SJSA1 (cell line): ENCODE measurements at places on chromosomes 7 and 10. TPM values are rescaled to one million over a fixed set of nuclear protein-coding genes. Genes with fewer than 3 reads are reported as not detected.

GRCh38 chr10:326894-327635, 191.8 kb downstream of the ZMYND11 start:
- H3K4me1 ChIP-seq = peaks cover 22% of the 10 kb centered on the region
- peaks cover 25% of the 10 kb centered on the region for H3K36me3 ChIP-seq
- H3K27me3 ChIP-seq = no peaks in the 10 kb centered on the region

DNA sequence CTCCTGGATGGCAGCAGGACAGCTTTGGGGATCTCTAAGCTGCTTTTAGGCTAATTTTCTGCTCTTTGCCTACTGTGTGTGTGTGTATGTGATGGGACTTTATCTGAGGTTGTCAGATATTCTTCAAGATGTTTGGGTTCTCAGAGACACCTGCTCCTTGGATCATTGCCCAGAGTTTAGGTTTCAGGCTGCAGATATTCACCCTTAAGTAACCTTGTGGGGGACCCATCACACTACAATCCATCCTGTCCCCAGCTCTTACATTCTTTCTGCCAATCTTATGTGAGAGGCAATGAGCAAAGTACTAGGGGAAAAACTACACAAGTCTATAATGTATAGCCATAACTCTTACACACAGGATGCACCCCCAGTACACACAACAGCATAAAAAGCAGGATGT, 263.0 kb upstream of the ZWINT start:
- DNase-seq = no peak
- H3K36me3 ChIP-seq = no peaks in the 10 kb centered on the region
- no peak overlapping the region for H3K27ac ChIP-seq
- no peaks in the 10 kb centered on the region for H3K4me1 ChIP-seq
- H3K4me3 ChIP-seq = no peak overlapping the region

GRCh38 chr7:57201021-57201894, 69.0 kb upstream of the ZNF479 start:
- H3K4me1 ChIP-seq = no peaks in the 10 kb centered on the region
- H3K36me3 ChIP-seq = no peaks in the 10 kb centered on the region
- DNase-seq = peak; percentile 30
- H3K4me3 ChIP-seq = no peak overlapping the region
- H3K27ac ChIP-seq = no peak overlapping the region
- no peaks in the 10 kb centered on the region for H3K27me3 ChIP-seq

- H3K4me1 ChIP-seq = peaks cover 9% of the 10 kb centered on the region
- H3K4me3 ChIP-seq = no peak overlapping the region
- H3K36me3 ChIP-seq = peaks cover 24% of the 10 kb centered on the region
- H3K27ac ChIP-seq = no peak overlapping the region
- no peaks in the 10 kb centered on the region for H3K27me3 ChIP-seq
Observed at GRCh38 chr10:35563261-35563891, 41.8 kb upstream of the GJD4 start.

GRCh38 chr7:92621561-92622023, 31.4 kb upstream of the FAM133B start:
- H3K27ac ChIP-seq = peak overlapping the region; percentile 59
- no peaks in the 10 kb centered on the region for H3K27me3 ChIP-seq
- DNase-seq = peak; percentile 28
- H3K36me3 ChIP-seq = peaks cover 69% of the 10 kb centered on the region

- H3K27ac ChIP-seq = no peak overlapping the region
- DNase-seq = no peak
- H3K4me1 ChIP-seq = peaks cover 15% of the 10 kb centered on the region
- H3K4me3 ChIP-seq = no peak overlapping the region
Observed at GRCh38 chr7:17530741-17531421, 232.4 kb downstream of the AHR start.

DNA sequence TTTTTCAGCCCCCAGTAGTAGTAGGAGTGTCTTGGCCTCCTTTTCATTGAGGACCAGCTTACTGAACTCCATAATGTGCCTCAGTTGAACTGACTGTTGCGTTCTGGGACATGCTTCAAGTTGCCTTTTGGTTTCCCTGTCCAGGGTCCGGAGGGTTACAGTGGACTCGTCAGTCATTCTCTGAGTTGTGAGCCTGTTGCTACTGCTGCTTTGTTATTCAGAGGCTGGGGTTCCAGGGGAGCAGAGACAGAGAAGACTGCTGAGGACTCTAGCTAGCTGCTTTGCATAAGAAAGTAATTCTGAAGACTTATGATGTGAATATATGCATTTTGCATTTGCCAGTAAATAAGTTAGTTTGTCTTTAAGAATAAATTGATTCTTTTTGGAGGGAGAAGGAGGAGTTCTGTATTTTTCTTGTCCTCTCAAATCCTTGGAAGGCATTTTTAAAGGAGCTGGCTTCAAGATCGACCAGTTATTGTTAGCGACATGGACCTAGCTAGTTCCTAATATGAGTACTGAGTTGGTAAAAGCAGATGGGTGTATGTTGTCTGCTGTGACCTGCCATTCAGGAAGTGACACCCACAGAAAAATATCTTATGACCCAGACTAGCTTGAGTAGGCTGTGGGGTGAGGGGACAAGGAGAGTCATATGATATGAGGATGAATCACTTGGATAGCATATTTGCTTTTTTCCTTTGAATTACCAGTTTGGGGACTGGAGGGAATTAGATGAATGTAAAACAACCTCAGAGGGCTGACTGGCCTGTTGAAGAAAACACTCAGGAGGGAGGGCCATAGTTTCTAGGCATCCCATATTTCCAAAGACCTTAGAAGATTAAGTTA, 8.3 kb downstream of the PI4K2A start:
- H3K27me3 ChIP-seq = no peaks in the 10 kb centered on the region
- H3K36me3 ChIP-seq = peaks cover 54% of the 10 kb centered on the region
- peaks cover 27% of the 10 kb centered on the region for H3K4me1 ChIP-seq
- peak overlapping the region; percentile 28 for H3K27ac ChIP-seq

DNA sequence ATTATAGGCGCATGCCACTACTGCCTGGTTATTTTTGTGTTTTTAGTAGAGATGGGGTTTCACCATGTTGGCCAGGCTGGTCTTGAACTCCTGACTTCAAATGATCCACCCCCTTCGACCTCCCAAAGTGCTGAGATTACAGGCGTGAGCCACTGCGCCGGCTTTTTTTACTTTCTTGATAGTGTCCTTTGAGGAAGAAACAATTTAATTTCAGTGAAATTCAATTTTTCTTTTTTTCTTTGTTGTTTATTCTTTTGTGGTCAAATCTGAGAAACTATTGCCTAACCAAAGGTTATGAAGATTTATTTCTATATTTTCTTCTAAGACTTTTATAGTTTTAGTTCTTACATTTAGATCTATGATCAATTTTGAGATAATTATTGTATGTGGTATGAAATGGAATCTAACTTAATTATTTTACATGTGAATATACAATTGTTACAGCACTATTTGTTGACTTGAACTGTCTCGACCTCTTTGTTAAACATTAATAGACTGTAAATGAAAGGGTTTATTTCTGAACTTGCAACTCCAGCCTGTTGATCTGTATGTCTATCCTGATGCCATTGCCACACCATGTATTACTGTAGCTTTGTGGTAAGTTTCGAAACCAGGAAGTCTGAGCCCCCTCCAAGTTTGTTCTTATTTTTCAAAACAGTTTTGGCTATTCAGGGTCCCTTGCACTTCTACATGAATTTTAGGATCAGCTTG, 19.8 kb upstream of the RASSF4 start:
- H3K36me3 ChIP-seq = no peaks in the 10 kb centered on the region
- DNase-seq = no peak
- H3K27ac ChIP-seq = no peak overlapping the region

- H3K4me3 ChIP-seq = no peak overlapping the region
- H3K27ac ChIP-seq = no peak overlapping the region
- no peaks in the 10 kb centered on the region for H3K36me3 ChIP-seq
- no peaks in the 10 kb centered on the region for H3K4me1 ChIP-seq
- H3K27me3 ChIP-seq = no peaks in the 10 kb centered on the region; the same call in 1 of the 2 replicates
- no peak for DNase-seq
Observed at GRCh38 chr7:107014387-107015023, 30.0 kb upstream of the PRKAR2B start.

- peak; percentile 21 for DNase-seq
- H3K4me1 ChIP-seq = peaks cover 12% of the 10 kb centered on the region
- no peak overlapping the region for H3K4me3 ChIP-seq
- no peak overlapping the region for H3K27ac ChIP-seq
Observed at GRCh38 chr10:29377333-29377961, 88.6 kb downstream of the LYZL1 start.

GRCh38 chr10:516764-517163, 172.7 kb downstream of the DIP2C start:
- DNase-seq = no peak
- H3K27me3 ChIP-seq = no peaks in the 10 kb centered on the region

DNA sequence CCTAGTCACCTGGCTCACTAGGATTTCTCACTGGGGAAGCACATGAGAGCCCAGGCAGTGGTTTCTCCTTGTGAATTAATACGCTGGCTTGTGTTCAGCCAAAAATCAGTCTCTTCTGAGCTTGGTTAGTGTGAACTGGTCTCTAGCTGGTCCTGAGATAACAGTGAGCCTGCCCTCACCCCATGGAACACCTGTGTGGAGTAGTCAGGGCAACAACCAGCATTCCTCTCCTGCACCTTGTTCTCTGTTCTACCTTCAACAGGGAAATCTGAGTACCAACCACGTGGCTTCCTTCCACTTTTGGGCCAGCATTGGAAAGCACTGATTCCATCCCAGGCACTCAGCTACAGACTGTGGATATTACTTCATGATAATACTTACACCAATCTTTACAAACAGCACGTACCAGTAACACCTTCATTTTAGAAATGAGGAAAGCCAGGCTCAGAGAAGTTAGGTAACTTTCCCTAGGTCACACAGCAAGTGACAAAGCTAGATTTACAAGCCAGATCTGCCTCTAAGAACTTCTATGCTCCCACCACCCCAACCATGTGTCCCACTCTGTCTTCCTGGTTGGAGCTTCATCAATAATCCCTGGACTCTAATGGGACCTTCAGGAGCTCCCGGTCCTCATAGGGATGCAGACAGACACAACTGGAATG, 106.6 kb downstream of the GRID1 start:
- H3K27me3 ChIP-seq = no peaks in the 10 kb centered on the region
- H3K4me1 ChIP-seq = no peaks in the 10 kb centered on the region
- H3K27ac ChIP-seq = no peak overlapping the region

Gene NPTX2
- 138 and 160 TPM in 2 replicates for total RNA-seq

Gene WAPL
- 38.7 and 50.2 TPM in 2 replicates for total RNA-seq

Gene EFCAB10
- not detected in 2 replicates for total RNA-seq

Gene LEP
- not detected in 2 replicates for total RNA-seq

Gene EPC1
- total RNA-seq = 22.0 and 43.9 TPM in 2 replicates
